ENCODE measurements at places on chromosomes 4 and X.

DNA sequence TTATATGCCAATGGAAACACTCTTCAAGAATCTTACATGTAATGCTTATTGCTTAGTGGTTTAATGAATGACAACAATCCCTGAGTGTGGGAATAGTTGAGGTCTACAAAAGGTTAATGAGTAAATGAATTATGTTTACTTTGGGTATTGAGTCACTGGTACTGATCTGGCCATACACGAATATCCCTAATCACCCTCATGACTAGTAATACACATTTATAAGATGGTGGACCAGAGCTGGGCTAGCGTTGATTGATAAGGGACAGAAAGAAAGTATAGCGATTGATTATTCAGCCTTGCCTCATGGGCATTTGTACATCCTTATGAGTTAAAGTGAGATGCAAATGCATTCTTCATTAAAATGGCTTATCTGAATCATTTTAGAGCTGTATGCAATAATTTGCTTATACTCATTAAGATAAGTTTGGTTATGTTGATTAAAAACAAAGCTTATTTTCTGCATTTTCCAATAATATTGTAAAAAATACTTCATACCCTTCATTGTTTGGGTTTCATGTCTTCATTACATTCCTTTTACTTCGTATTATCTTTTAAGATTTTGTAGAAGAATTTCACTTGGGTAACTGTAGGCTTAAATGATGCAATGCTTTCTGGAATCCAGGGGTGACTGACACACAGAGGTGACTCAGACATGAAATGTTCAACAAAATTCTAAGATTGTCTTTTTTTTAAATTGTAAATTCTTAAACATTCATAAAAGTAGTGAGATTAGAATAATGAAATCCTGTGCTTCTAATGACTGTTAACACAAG is 47.4 kb downstream of the FGF2 start:
- DNase-seq = no peak

- DNase-seq = no peak
Measured at GRCh38 chrX:101655534-101655933, 4.1 kb downstream of the ARMCX2 start.

DNA sequence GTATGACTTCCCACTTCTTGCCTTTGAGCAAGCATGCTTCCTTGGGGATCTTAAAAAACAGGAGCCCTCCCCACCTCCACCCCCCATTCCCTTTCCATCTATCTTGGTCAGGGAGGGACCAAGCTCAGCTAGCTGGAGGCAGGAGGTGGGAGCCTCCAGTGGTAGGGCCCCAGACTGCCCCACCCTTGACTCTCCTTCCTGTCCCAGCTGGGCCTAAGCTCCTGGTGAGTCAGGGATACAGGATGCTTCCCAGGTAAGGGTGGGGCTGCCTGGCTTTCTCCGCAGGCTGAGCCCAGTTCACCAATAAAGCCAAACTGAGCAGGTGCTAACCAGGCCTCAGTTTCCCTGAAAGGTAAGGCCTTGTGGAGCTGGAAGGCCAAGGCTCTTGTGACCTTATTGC is 15.2 kb downstream of the EFNB1 start:
- DNase-seq = no peak

DNA sequence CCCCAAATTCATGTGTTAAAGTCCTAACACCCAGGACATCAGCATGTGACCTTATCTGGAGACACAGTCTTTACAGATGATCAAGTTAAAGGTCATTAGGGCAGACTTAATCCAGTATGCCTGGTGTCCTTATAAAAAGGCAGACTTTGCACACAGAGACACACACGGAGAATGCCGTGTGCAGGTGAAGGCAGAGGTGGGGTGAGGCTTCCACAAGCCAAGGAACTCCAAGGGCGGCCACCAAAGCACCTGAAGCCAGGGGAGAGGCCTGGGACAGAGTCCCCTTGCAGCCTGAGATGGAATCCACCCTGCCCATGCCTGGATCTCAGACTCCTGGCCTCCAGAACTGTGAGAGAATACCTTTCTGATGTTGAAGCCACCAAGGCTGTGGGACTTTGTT is 26.1 kb upstream of the SORCS2 start:
- no peak for DNase-seq

DNA sequence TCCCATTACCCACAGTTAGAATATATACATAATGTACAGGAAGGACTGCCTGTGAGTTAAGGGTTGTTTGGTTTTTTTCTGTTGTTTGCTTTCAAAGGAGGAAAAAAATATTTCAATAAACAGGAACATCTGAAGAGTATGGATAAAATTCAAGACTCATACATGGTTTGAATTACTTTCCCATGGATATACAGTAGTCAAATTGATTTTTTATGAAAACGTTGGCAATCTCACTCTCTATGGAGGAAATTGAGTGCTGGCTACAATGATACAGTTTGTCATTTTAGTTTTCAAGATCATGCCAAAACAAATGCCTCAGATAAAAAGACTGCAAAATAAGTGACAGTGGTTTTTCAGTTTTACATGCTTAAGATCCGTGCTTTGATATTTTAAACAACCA is 116.6 kb downstream of the SH3RF1 start:
- no peak for DNase-seq

GRCh38 chrX:150731795-150732194 is 38.6 kb downstream of the MTMR1 start:
- no peak for DNase-seq

DNA sequence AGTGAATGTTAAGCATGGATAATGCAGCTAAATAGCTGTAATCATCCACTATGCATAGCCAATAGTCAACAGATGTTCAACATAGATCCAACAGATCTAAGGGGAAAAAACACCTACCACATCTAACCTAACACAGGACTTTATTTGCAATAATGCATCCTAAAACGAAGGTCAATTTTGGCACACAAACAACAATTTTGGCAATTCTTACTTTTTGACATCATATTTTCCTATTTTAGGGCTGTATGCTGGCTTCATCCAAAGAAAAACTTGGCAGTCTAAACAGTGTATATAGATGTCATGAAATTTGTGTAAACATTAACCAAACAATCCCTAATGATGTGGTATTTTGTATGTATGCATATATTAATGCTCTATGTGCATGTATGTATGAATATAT is 33.2 kb downstream of the UNC5C start:
- no peak for DNase-seq

All from stimulated activated CD8-positive, alpha-beta memory T cell treated with anti-CD3 and anti-CD28 coated beads, Interleukin-2, amount 100 ng/mL, for 1 hour (primary cell).